ENCODE measurements at places on chromosomes 2 and 18. TPM values are rescaled to one million over a fixed set of nuclear protein-coding genes. Genes with fewer than 3 reads are reported as not detected.

- H3K36me3 ChIP-seq, result no peaks in the 10 kb centered on the region
- H3K4me3 ChIP-seq, result no peak overlapping the region
- H3K4me1 ChIP-seq, result peaks cover 5% of the 10 kb centered on the region
- no peak overlapping the region for H3K27ac ChIP-seq
These were observed 104.2 kb downstream of the ASAP2 start for GRCh38 chr2:9310798-9311197.

- H3K4me3 ChIP-seq, result no peak overlapping the region
- H3K27me3 ChIP-seq, result no peaks in the 10 kb centered on the region
- DNase-seq, result no peak
- no peak overlapping the region for H3K27ac ChIP-seq
These were observed 220.7 kb downstream of the CAMKMT start for GRCh38 chr2:44582363-44583008.

DNA sequence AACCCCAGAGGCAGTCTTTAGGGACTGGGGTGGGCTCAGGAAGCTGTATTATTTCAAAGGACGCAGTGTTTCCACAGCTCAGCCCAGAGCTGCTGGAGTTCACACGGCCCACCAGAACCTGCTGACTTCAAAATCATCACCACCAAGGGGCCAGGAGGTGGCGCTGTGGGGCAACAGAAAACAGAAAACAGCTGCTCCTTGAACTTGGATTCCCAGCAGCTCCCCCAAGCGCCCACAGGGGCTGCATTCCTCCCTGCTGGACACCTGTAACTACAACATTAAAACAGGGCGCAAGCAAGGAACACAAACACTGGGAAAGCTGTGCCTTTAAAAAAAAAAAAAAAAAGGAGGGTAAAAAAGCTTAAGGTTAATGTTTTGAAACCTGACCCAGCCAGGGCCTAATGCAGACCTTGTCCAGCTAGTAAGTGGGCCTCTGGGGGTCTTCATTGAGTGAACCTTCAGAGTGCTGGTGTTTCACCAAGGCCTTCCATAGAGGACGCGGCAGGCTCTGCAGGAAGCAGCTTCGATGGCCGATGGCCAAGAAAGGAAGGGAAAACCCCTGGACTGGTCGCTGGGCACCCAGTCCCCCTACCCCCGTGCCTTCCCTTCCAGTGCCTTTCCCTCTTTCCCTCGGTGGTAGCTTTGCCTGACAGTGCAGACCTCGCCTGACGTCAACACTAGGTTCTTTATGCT is 25.9 kb downstream of the MLPH start:
- H3K27me3 ChIP-seq, result no peaks in the 10 kb centered on the region
- no peak overlapping the region for H3K4me3 ChIP-seq
- no peaks in the 10 kb centered on the region for H3K4me1 ChIP-seq
- peak; percentile 82 for DNase-seq
- 0 out of 2 replicates have a peak, but pooled peaks cover 5% of the 10 kb centered on the region for H3K36me3 ChIP-seq

The PARD6G gene
- 18.8 TPM for total RNA-seq

The CRYBA2 gene
- total RNA-seq, result not detected

GRCh38 chr2:68121873-68122679 is 35.6 kb upstream of the PNO1 start:
- H3K4me3 ChIP-seq, result no peak overlapping the region
- no peaks in the 10 kb centered on the region for H3K36me3 ChIP-seq
- H3K4me1 ChIP-seq, result no peaks in the 10 kb centered on the region
- DNase-seq, result peak; percentile 97

DNA sequence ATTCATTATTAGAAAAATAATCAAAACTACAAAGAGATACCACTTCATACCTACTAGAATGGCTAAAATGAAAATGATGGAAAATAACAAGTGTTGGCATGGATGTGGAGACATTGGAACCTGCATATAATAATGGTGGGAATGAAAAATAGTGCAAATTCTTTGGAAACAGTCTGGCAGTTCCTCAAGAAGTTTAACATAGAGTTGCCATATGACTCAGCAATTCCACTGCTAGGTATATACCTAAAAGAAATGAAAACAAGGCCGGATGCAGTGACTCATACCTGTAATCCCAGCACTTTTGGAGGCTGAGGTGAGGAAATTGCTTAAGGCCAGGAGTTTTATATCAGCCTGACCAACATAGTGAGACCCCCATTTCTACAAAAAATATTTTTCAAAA is 41.6 kb upstream of the ACYP2 start:
- no peak overlapping the region for H3K27ac ChIP-seq
- no peak for DNase-seq
- no peaks in the 10 kb centered on the region for H3K4me1 ChIP-seq
- no peaks in the 10 kb centered on the region for H3K27me3 ChIP-seq
- no peaks in the 10 kb centered on the region for H3K36me3 ChIP-seq

- H3K27ac ChIP-seq, result no peak overlapping the region
- DNase-seq, result peak; percentile 43
- H3K4me3 ChIP-seq, result no peak overlapping the region
- no peaks in the 10 kb centered on the region for H3K27me3 ChIP-seq
These were observed 67.2 kb downstream of the ADI1 start for GRCh38 chr2:3451926-3452671.

DNA sequence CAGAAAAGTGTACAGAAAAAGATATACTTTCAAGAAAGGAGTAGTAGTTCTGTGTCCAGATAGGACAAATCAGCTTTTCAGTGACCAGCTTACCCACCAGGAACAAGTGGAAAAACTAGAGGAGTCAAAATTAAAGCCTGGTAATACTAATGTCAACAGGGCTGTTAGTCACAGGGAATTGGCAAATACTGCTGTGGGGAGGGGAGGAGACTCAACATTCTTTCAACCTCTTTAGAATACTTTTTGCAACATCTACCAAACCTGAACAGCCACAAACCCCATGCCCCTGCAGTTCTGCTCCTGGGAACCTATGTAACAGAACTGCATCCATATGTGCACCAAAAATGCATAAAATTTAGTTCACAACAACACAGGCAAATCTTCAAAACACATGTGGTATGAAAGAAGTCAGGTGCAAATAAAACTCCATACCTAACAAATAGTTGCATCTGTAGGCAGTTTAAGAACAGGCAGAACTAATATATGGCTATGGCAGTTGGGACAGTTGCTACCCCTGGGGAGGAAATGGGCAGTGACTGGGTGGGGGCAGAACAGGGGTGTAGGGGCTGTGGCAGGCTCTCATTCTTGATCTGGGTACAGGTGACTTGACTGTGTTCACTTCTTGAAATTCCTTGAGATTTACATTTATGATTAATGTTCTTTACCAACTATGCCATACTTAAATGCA is 9.7 kb downstream of the CMPK2 start:
- H3K4me1 ChIP-seq, result no peaks in the 10 kb centered on the region
- H3K4me3 ChIP-seq, result no peak overlapping the region
- H3K27ac ChIP-seq, result no peak overlapping the region

The SLC23A3 gene
- 0.90 TPM for total RNA-seq

GRCh38 chr2:33632831-33633230 is 33.7 kb upstream of the FAM98A start:
- DNase-seq, result no peak
- peaks cover 3% of the 10 kb centered on the region for H3K4me1 ChIP-seq
- H3K4me3 ChIP-seq, result no peak overlapping the region
- no peaks in the 10 kb centered on the region for H3K36me3 ChIP-seq
- H3K27ac ChIP-seq, result no peak overlapping the region
- no peaks in the 10 kb centered on the region for H3K27me3 ChIP-seq

The ANKRD30BL gene
- total RNA-seq, result not detected

DNA sequence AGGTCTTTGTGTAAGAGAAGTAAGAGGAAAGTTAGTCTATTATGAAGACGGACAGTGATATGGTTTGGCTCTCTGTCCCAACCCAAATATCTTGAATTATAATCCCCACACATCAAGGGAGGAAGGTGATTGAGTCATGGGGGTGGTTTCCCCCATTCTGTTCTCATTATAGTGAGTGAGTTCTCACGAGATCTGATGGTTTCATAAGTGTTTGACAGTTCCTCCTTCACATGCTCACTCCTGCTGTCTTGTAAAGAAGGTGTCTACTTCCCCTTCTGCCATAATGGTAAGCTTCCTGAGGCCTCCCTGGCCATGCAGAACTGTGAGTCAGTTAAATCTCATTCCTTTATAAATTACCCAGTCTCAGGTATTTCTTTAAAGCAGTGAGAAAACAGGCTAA is 67.6 kb downstream of the NEURL3 start:
- no peak overlapping the region for H3K27ac ChIP-seq
- no peak overlapping the region for H3K4me3 ChIP-seq
- peaks cover 6% of the 10 kb centered on the region for H3K36me3 ChIP-seq
- H3K4me1 ChIP-seq, result peaks cover 4% of the 10 kb centered on the region
- H3K27me3 ChIP-seq, result no peaks in the 10 kb centered on the region

DNA sequence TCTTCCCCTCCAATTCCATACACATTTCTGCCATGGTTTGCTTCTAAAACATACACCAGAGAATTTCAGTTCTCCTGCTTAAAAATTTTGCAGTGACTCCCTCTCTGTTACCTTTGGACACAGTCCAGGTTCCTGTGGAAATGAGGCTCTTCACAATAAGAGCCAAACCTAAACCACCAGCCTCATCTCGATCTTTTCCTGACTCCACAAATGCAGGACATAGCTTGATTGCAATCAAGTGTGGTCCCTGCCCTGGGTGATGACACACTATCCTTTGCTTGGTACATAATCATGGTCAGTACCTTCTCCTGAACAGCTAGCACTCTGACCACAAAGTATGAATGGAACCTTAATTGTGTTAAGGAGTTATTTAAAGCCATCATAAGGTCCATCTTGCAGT is 134.9 kb upstream of the CHAC2 start:
- no peak for DNase-seq
- no peaks in the 10 kb centered on the region for H3K27me3 ChIP-seq
- no peaks in the 10 kb centered on the region for H3K36me3 ChIP-seq
- no peak overlapping the region for H3K4me3 ChIP-seq
- no peaks in the 10 kb centered on the region for H3K4me1 ChIP-seq

DNA sequence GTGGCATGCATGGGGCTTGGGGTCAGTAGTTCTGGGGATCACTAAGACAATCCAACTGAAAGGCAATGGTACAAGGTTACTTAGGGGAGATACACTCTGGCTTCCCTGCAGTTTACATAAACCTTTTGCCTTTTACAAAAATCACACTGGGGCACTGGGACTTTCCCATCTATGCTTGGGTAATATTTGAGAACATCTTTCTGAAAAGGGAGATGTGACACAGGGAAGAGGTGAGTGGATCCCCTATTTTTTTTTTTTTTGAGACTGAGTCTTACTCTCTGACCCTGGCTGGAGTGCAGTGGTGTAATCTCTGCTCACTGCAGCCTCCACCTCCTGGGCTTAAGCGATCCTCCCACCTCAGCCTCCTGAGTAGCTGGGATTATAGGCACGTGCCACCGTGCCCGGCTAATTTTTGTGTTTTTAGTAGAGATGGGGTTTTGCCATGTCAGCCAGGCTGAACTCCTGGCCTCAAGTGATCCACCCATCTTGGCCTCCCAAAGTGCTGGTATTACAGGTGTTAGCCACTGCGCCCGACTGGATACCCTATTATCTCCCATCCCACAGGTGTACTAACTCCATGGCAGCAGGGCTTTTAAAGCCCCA is 82.8 kb upstream of the DNMT3A start:
- no peaks in the 10 kb centered on the region for H3K36me3 ChIP-seq
- H3K4me1 ChIP-seq, result no peaks in the 10 kb centered on the region
- H3K27ac ChIP-seq, result no peak overlapping the region
- H3K4me3 ChIP-seq, result no peak overlapping the region

- no peak overlapping the region for H3K4me3 ChIP-seq
- H3K27ac ChIP-seq, result no peak overlapping the region
- no peak for DNase-seq
- no peaks in the 10 kb centered on the region for H3K36me3 ChIP-seq
- peaks cover 7% of the 10 kb centered on the region for H3K4me1 ChIP-seq
- no peaks in the 10 kb centered on the region for H3K27me3 ChIP-seq
These were observed 24.1 kb downstream of the LYPD1 start for GRCh38 chr2:132645722-132646539.

The GPR45 gene
- total RNA-seq, result not detected

- no peaks in the 10 kb centered on the region for H3K36me3 ChIP-seq
- H3K4me1 ChIP-seq, result peaks cover 2% of the 10 kb centered on the region
- no peak overlapping the region for H3K4me3 ChIP-seq
- DNase-seq, result no peak
- no peaks in the 10 kb centered on the region for H3K27me3 ChIP-seq
These were observed 50.5 kb downstream of the DYSF start for GRCh38 chr2:71503837-71504236.

DNA sequence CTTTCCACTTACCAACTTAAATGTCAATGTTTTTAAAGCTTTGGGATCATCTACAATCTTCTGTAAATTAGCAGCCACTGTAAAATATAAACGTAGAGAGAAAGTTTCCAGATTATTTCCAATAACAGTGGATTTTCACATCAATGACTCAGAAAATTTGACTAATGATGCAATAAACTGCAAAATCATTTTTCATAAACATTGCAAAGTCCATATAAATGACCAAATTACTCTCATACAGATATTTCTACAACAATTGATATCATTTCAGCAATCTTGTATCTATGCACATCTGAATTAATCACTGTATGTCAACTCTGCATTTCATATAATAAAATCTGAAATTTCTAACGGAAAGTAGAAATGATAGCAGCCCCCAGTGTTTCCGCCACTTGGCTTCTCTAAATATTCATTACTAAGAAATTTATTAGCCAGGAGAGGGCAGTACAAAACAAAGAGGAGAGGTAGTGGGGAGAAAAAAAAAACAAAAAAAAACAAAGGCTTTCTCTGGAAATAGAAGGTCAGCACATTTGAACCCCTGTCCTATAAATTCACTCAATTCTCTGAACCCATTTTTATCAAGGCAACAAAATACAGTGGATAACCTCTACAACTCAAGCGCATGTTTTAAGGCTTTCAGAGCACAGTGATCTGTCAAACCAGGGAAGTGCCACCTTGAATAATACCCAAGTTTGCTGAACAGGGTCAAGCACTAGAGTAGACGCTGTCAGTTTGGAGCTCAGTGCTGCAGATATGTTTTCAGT is 282.6 kb downstream of the STK39 start:
- H3K36me3 ChIP-seq, result no peaks in the 10 kb centered on the region
- H3K4me1 ChIP-seq, result no peaks in the 10 kb centered on the region
- H3K27me3 ChIP-seq, result no peaks in the 10 kb centered on the region
- H3K4me3 ChIP-seq, result no peak overlapping the region
- no peak for DNase-seq

The RMDN2 gene
- 3.5 TPM for total RNA-seq

The TRIM43 gene
- total RNA-seq, result not detected

The ALPP gene
- total RNA-seq, result 0.15 TPM

The AOX1 gene
- total RNA-seq, result 5.6 TPM

Data from H1 (cell line).